ENCODE measurements at places on chromosomes 11 and 22.

GRCh38 chr11:76787911-76788596, 4.9 kb downstream of the TSKU start:
- DNase-seq, result no peak

GRCh38 chr11:20631519-20632168, 32.2 kb downstream of the SLC6A5 start:
- DNase-seq, result peak; percentile 40

GRCh38 chr11:68412593-68413475, 47.7 kb upstream of the PPP6R3 start:
- DNase-seq, result no peak

DNA sequence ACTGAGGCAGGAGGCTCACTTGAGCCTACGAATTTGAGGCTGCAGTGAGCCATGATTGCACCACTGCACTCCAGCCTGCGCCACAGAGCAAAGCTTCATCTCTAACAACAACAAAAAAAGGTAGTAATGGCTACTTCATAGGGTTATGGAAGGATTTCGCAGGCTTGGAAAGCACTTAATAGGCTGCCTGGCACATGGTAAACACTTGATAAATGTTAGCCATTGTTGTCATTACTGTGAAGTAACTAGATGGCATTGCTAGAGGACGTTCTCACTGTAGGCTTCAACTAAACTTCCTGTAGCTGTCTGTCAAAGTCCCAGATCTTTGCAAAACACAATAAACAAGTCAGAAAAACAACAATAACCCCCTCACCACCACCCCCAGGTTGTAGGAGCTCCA, 357.2 kb upstream of the NARS2 start:
- no peak for DNase-seq

- no peak for DNase-seq
These were observed 119.5 kb upstream of the VPREB1 start for GRCh38 chr22:22125028-22125578.

DNA sequence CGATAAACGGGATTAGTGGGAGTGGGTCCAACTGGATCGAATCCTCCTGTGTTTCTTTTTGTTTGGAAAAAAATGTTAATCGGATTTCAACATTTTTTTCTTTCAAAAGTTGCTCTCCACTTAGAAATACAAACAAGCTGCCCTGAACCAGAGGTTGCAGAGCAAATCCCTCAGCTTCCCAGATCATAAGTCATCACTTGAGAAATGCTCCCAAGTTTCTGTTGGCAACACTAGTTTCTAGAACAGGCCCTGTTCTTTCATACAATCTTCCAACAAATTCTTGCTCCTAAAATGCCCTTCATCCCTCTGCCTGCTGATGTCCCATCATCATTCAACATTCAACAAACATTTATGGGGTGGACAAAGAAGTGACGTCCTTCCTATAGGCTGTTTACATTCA, 1.3 kb upstream of the MLC1 start:
- DNase-seq, result no peak

DNA sequence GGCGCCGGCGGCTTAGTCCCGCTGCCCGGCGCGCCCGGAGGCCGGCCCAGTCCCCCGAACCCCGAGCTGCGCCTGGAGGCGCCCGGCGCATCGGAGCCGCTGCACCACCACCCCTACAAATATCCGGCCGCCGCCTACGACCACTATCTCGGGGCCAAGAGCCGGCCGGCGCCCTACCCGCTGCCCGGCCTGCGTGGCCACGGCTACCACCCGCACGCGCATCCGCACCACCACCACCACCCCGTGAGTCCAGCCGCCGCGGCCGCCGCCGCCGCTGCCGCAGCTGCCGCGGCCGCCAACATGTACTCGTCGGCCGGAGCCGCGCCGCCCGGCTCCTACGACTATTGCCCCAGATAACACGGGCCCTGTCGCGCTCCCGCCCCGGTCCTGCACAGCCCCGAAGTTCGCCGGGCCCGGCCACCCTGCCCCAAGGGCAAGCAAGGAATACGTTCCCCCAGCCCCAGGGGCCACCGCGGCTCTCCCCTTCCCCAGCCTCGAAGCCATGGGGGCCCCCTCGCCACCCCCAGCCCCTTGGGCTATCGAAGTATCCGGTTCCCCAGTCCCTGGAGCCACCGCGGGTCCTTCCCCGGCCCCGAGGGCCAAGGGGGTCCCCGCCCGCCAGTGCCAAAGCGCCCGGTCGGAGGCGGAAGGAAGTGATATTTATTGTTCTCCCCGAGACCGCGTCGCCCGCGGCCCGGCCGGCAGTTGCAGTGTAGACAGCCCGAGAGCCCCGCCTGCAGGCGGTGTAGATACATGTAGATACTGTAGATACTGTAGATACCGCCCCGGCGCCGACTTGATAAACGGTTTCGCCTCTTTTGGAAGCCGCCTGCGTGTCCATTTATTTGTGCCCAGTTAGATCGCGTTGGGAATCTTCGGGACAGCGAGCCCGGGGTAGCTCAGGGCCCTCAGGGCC, 6.2 kb downstream of the TBX1 start:
- DNase-seq, result no peak

GRCh38 chr11:44718612-44719390, 8.0 kb upstream of the TSPAN18 start:
- DNase-seq, result no peak

DNA sequence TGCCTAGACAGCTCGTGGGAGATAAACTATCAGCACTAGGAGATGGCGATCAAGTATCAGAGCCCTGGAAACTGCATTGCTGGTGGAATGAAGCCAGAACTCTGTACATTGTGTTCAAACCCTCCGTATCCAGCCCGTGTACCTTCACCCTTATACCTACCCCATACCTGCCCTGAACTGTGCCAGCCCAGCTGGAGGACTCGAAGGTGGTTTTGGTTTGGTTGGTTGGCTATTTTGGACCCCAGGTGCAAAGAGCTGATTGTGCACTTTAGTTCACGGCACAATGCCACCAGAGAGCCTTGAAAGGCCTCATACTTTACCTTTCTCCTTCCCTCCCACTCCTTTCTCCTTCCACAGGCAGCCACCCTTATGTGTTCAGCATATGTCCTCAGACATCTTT, 16.0 kb downstream of the FAM83F start:
- no peak for DNase-seq

- DNase-seq, result no peak
These were observed 340.1 kb downstream of the MN1 start for GRCh38 chr22:27461470-27461869.

DNA sequence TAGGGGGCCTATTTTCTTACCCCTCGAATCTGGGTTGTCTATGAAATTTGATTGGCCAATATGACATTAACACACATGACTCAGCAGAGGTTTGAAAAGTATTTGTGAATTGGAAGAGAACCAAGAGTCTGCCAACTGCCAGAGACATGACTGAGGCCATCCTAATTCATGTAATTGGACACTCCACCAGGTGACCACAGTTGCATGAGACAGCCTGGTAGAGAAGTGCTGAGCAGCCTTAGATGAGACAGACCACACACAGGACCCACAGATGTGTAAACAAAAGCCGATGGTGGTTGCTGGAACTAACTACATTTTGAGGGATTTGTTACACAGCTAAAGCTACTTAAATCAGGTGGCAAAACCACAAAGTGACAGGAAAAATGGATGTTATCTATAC, 855 bp upstream of the MS4A5 start:
- DNase-seq, result no peak

- no peak for DNase-seq
These were observed 37.6 kb upstream of the DKK3 start for GRCh38 chr11:12045914-12046635.

- no peak for DNase-seq
These were observed 53.2 kb downstream of the ALX4 start for GRCh38 chr11:44256673-44257291.

DNA sequence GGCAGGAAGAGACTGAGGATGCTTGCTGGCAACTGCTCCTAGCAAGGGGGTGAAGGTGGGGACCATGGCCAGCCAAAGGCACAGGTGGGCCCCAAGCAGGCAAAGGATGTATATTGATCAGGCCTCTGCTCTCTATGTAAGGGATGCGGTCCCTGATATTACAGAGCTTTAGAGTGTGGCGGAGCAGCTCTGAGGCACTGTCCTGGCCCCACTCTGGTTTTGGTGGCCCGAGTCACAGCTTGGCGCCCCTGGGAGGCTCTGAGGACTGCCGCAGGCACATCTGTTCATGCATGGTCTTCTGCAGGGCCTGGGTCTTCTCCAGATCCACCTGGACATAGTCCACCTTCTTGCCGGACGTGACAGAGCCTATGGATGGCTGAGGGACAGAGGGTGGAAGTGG, 45.5 kb downstream of the GAB4 start:
- DNase-seq, result no peak
